NCI-H1417 (cell line): ENCODE measurements at places on chromosomes 12 and 14.

DNA sequence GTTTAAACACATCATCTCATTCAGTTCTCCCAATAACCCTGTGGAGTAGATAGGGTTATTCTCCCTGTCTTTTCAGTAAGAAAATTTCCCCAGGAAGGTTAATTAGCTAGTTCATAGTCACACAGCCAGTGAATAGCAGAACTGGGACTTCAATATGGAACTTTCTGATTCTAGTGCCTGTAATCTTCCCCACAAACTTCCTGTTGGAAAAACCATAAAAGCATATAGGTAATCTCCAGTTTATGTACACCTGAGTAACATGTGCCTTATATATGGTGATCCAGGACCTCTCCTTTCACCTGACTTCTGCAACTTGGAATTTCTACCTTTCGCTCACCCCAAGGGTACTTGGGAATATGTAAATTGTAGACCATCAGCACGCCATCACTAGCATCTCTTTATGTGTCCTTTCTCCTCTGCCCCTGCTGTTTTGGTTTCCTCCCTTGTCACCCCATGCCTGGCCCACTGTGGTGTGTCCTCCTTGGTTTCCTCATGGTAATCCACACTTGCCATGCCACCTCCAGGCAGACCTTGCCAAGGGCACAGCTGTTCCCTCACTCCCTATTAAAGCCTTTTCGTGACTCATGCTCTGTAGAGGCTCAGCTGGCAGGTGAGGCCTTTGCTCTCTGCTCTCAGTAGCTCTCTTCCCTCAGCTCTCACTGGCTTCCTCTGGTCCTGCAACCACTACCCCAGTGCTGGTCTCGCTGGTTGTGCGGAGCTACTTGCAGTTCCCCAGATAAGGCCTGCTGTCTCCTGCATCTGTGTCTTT lies 16.7 kb downstream of the TBC1D30 start:
- no peak for DNase-seq

- DNase-seq = no peak
Measured at GRCh38 chr12:116159175-116159574, 118.3 kb downstream of the MED13L start.

- DNase-seq = no peak
Measured at GRCh38 chr14:20719777-20720176, 25.9 kb upstream of the EDDM3A start.

DNA sequence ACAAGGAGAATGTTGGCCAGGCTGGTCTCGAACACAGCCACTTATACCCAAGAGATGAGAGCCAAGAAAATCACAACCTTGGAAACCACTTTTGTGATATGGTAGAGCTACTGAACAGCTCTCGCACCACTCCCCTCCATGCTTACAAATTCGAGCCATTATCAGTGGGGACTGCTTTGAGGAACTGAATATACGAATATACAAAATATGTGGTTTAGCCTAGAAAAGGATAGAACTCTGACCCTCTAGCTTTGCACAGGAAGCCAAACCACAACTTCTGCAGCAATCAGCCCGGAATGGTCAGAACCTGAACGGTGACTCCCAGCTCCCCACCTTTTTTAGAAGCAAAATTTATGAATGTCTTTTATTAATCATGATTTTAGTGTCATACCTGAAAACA lies 129.8 kb upstream of the TMEM132C start:
- no peak for DNase-seq

- no peak for DNase-seq
Measured at GRCh38 chr12:92058664-92059063, 87.0 kb downstream of the BTG1 start.

GRCh38 chr12:54160769-54161480 lies 27.9 kb downstream of the SMUG1 start:
- DNase-seq = peak; percentile 91

DNA sequence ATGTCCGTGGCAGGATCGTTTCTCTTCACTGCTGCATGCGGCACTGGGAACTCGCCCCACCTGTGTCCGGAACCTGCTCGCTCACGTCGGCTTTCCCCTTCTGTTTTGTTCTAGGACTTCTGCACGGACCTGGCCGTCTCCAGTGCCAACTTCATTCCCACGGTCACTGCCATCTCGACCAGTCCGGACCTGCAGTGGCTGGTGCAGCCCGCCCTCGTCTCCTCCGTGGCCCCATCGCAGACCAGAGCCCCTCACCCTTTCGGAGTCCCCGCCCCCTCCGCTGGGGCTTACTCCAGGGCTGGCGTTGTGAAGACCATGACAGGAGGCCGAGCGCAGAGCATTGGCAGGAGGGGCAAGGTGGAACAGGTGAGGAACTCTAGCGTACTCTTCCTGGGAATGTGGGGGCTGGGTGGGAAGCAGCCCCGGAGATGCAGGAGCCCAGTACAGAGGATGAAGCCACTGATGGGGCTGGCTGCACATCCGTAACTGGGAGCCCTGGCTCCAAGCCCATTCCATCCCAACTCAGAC lies 1.2 kb downstream of the FOS start:
- peak; percentile 64 for DNase-seq
